B cell (primary cell): ENCODE measurements at places on chromosomes 5 and 9. TPM values are rescaled to one million over a fixed set of nuclear protein-coding genes. Genes with fewer than 3 reads are reported as not detected.

SPATA24 gene
- polyA plus RNA-seq: 2.0 and 4.6 TPM in 2 replicates

KCNT1 gene
- polyA plus RNA-seq: not detected in 2 replicates

LCP2 gene
- polyA plus RNA-seq: 11.7 TPM in 2 replicates

TXNDC8 gene
- polyA plus RNA-seq: not detected in 2 replicates

OTP gene
- 0.03 TPM in 1 of 2 replicates, not detected in the other for polyA plus RNA-seq

IL11RA gene
- polyA plus RNA-seq: 58.0 and 69.3 TPM in 2 replicates
